ENCODE measurements at places on chromosomes 5 and 9.

- DNase-seq = no peak
Measured at GRCh38 chr9:8860925-8861324, 1061.3 kb upstream of the DMAC1 start.

- DNase-seq = no peak
Measured at GRCh38 chr5:149475777-149476176, 75.5 kb downstream of the CSNK1A1 start.

GRCh38 chr9:69229367-69229766 is 55.3 kb downstream of the TJP2 start:
- no peak for DNase-seq

DNA sequence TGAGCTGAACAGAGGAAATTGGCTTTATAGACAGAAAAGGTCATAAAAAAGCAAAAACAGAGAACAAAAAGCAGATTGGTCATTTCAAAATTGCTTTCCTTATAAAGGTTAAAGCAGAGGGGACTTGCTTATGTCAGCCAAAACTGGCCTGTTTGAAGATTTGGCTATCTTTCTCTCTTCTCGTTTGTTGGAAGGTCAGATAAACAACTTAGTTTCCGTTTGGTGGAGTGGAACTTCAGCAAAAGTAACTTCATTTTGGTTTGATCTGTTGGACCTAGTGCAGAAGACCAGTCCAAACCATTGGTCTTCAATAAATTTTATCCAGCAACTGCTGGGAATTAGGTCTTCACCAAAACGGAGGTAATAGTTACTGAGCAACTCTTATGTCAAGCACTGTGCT is 45.1 kb upstream of the HMGCS1 start:
- DNase-seq = no peak

DNA sequence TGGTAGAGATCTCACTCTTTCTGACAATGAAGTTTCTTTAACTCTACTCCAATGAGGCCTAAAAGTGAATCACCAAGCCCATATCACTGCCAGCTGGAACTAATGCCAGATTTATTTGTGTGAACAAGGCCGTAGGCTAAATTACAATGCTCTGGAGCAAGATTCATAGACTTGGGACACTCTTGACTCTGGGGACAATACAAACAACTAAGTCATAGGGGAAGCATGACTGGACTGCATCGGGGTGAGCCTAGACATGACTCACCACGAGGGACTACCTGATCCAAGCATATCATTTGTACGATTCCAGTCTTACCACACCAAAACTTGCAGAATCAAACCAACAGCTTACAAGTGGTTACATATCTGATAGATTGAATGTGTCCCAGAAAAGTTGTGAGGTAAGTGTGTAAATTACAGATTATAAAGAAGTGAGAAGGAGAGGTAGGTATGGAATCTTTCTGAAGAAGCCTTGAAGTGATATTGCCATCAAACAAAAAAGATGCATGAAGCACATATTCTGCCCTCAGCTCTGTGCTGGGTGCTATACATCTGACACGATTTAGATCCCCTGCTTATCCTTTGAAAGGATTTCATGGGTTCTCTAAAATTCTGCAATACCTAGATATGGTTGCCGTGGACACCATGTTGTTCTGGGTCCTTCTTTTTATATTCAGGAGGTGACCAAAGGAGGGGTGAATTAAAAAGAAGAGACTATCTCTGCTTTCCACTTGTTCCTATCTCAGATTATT is 199.3 kb upstream of the PDE4D start:
- DNase-seq = no peak
